Heart left ventricle (tissue), 16 donors: ENCODE measurements at places on chromosomes 2 and 18.

DNA sequence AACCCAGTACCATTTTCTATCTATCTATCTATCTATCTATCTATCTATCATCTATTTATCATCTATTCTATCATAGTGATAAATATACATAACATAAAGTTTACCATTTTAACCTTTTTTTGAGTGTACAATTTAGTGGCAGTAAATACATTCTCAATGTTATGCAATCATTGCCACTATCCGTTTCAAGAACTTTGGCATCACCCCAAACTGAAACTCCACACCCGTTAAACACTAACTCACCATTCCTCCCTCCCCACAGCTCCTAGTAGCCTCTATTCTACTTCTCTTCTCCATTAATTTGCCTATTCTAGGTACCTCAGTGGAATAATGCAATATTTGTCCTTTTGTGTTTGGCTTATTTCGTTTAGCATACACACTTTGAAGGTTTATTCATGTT is 82.5 kb upstream of the KCNE4 start:
- H3K27ac ChIP-seq = no peak overlapping the region
- DNase-seq = no peak
- H3K36me3 ChIP-seq = no peaks in the 10 kb centered on the region
- H3K4me1 ChIP-seq = peaks cover 8% of the 10 kb centered on the region

DNA sequence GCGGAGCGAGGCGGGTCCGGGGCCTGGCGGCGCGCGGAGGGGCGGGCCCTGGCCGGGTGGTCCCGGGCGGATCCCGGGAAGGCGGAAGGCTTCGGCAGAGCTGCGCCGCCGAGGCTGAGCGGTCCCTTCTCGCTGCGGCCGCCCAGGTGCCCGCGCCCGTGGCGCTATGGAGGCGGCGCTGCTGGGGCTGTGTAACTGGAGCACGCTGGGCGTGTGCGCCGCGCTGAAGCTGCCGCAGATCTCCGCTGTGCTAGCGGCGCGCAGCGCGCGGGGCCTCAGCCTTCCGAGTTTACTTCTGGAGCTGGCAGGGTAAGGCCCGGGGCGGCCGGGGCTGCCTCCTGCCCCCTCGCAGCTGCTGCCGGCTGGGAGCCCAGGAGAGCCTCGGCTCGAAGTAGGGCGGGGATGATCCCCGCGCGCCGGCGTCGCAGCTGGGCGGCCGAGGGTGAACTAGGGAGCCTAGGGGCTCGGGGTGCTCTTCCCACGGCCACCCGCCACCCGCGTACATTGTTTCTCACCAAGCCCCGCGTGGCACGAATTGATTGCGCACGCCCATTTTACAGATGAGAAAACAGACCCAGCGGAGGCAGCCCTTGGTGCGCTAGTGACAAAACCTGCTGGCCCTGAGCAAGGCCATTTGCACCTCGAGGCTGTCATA is at the start of gene SLC66A3:
Gene SLC66A3, plus strand, starts transcription at position 87 of the 655 bp plus-strand sequence. Its CDS starts 80 bp downstream, at position 167.
- H3K27me3 ChIP-seq = no peaks in the 10 kb centered on the region
- peaks cover 22% of the 10 kb centered on the region for H3K4me1 ChIP-seq
- H3K27ac ChIP-seq = peak within 1 kb of the TSS; percentile 96
- no peaks in the 10 kb centered on the region for H3K36me3 ChIP-seq
- no peak for DNase-seq

- H3K4me3 ChIP-seq = no peak overlapping the region
- H3K27ac ChIP-seq = no peak overlapping the region
- H3K4me1 ChIP-seq = no peaks in the 10 kb centered on the region
- H3K36me3 ChIP-seq = no peaks in the 10 kb centered on the region
These were observed 21.4 kb downstream of the HJURP start for GRCh38 chr2:233832869-233833311.

DNA sequence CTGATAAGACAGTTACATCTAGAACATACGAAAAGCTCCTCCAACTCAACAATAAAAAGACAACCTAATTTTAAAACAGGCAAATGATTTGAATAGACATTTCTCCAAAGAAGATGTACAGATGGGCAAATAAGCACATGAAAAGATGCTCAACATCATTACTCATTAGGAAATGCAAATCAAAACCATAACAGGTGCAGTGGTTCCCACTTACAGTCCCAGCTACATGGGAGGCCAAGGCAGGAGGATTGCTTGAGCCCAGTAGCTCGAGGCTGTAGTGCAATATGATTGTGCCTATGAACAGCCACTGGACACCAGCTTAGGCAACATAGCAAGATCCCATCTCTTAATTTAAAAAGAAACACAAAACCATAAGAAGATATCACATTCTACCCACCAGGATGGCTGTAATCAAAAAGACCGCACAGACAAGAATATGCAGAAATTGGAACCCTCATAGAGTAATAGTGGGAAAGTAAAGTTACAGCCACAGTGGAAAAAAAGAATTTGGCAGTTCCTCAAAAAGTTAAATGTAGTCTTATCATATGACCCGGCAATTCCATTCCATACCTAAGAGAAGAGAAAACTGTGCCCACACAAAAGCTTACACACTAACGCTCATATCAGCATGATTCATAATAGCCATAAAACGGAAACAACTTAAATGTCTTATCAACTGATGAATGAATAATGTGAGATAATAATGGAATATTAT is 30.5 kb upstream of the ARMC9 start:
- no peak overlapping the region for H3K4me3 ChIP-seq
- H3K4me1 ChIP-seq = no peaks in the 10 kb centered on the region
- peaks cover 81% of the 10 kb centered on the region for H3K36me3 ChIP-seq
- no peaks in the 10 kb centered on the region for H3K27me3 ChIP-seq
- no peak overlapping the region for H3K27ac ChIP-seq

DNA sequence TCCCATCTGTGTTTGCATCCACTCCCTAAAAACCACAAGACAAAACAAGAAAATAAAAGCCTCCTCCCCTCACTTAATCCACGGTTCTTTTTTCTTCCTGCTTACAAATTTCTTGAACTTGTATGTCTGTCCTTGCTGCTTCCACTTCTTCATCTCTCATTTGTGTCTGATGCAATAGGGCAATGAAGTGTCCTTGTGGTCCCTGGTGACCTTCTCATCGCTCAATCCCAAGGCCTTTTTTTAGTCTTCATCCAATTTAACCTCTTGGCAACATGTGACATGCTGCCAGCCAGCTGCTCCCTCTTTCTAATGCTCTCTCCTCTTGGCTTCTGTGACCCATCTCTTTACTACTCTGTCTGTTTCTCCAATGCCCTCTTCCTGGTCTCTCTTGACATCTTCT is 87.6 kb downstream of the SEMA4F start:
- no peak overlapping the region for H3K27ac ChIP-seq
- no peaks in the 10 kb centered on the region for H3K36me3 ChIP-seq
- H3K27me3 ChIP-seq = no peaks in the 10 kb centered on the region
- H3K4me1 ChIP-seq = peaks cover 7% of the 10 kb centered on the region

DNA sequence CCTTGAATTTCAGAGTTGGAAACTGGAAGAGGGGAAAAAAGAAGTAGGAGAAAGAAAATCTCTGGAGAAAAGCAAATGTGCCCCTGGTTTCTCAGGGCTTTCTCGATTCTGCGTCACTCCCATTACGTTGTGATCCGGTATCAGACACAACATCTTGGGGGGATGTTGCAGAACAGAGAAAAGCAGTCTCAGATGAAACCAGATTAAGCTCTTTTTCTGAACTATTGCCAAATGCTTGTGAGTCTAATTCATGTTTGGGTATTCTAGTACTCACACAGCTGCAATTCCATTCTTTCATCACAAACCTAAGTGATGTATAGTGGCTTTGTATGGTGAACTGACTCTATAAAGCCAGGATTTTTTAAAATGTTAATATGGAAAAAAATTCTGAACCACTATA is 233.2 kb downstream of the TCF4 start:
- no peaks in the 10 kb centered on the region for H3K27me3 ChIP-seq
- H3K4me3 ChIP-seq = no peak overlapping the region

GRCh38 chr2:43136011-43136799 is 90.2 kb downstream of the ZFP36L2 start:
- H3K27me3 ChIP-seq = no peaks in the 10 kb centered on the region
- no peak overlapping the region for H3K4me3 ChIP-seq
- no peaks in the 10 kb centered on the region for H3K36me3 ChIP-seq
- DNase-seq = no peak
- peaks cover 34% of the 10 kb centered on the region for H3K4me1 ChIP-seq

GRCh38 chr2:184633726-184634125 is 35.4 kb downstream of the ZNF804A start:
- H3K27ac ChIP-seq = no peak overlapping the region
- no peak for DNase-seq
- no peaks in the 10 kb centered on the region for H3K27me3 ChIP-seq
- H3K36me3 ChIP-seq = no peaks in the 10 kb centered on the region
